ENCODE measurements at places on chromosomes 3 and 15.

DNA sequence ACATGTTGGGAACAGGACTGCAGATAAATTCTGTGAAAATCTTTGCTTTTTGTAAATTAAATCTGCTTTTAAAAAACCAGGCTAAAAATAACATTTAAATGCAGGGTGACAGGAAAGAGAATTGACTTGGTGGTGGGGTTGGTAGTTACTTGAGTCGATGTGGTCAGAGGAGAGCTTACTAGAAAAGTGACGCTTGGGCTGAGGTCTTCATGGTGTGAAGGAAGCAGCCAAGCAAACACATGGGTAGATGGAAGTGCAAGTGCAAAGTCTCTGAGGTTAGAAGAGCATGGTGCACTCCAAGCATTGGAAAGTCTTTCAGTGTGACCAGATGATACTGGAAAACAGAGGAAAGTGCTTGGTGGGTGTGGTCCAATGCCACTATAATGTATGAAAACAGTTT lies 86.4 kb upstream of the THBS1 start:
- DNase-seq, result no peak

GRCh38 chr15:88108991-88109390 lies 147.5 kb downstream of the NTRK3 start:
- DNase-seq, result no peak

GRCh38 chr15:89450076-89451006 lies 46.0 kb downstream of the RHCG start:
- DNase-seq, result no peak

- DNase-seq, result peak; percentile 32
Observed at GRCh38 chr3:143002083-143002712, 828 bp downstream of the U2SURP start.

DNA sequence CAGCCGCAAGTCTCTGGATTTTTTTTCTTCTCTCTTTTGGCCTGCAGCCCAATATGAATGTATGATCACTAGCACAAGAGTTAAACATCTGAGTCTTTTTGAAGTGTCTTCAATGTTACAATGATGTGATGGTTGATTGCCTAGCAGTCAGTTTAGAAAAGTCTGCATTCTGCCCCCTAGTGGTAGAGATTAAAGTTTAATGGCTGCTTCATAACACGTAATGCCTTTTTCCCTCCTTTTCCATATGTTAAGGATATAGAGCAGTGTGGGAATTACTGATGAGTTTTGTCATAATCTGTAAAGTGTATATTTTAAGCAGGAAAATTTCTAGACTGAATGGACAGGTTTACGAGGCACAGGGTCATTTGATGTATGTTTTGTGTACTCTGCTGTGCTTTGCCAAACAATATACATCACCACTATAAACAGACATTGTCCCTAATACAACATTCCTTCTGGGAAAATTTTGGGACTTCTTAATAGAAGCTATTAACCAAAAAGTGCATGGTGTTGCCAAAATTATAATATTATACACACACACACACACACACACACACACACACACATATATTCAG lies 1038.5 kb upstream of the NR2F2 start:
- DNase-seq, result peak; percentile 6

DNA sequence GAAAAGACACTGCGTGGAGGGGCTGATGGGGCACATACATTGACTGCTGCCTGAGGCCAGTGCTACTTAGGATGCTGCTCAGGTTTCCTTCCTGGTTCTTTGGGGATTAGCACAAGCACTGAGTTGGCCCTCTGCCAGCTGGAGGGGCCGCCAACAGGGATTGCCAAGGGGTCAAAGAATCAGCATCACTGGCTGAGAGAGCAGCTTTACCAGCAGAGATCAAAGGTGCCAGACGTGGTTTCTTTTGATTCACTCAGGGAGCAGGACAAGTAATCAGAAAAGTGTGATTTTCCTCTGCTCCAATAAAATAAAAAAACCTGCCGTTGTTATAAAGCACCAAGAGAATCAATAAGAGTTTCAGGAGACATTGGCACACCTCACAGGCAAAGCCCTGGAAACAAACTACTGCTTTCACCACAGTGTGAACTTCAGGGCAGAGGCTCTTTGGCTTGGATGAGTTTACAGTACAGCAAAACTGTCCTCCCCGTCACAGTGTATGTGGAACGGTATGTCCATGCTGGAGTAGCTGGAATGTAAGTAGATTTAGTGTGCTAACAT lies 45.8 kb upstream of the FSIP1 start:
- no peak for DNase-seq

DNA sequence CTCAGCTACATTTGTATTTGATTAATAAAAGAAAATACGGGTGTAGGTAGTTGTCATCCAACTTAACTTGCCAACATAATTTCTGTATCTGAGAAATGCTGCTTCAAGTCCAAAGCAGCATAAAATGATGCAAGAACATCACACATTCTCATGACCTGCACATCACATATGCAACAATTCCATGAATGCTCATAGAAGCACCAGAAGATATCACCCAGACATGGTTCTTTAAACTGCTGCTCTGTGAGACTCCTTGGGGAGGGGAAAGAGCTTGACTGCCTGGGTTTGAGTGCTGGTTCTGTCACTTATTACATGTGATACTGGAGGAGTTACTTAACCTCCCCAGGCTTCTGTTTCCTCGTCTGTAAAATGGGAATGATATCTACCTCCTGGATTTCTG lies 39.4 kb downstream of the CHST14 start:
- no peak for DNase-seq

DNA sequence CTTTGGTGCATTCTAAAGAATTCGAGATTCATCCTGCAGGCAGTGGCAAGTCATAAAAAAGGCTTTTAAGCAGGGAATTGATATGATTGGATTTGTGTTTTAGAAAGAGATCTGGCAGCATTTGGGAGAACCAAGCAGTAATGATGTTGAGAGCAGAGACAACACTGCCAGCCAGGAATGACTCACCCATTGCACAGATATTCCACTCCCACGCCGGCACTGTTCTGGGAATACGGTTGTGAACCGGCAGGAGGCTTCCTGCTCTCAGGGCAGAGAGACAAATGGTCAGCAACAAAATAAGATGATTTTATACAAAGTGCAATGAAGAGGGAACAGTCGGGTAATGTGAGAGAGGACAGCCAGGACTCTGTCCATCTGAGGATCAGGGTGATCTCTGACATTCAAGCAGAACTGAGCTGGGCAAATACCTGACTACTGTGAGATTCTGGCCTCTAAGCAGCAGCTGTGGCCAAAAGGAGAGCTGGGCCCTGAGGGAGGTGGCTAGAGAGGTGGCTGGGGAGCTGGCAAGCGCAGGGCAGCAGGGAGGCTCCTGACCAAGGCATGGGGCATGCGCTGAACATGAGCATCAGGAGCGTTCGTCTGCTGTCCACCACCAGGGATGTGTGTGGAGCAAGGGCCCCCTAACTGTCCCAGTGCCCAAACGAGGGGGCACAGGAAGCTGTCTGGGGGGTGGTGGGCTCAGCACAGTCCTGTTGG lies 56.1 kb upstream of the PLXNA1 start:
- no peak for DNase-seq

DNA sequence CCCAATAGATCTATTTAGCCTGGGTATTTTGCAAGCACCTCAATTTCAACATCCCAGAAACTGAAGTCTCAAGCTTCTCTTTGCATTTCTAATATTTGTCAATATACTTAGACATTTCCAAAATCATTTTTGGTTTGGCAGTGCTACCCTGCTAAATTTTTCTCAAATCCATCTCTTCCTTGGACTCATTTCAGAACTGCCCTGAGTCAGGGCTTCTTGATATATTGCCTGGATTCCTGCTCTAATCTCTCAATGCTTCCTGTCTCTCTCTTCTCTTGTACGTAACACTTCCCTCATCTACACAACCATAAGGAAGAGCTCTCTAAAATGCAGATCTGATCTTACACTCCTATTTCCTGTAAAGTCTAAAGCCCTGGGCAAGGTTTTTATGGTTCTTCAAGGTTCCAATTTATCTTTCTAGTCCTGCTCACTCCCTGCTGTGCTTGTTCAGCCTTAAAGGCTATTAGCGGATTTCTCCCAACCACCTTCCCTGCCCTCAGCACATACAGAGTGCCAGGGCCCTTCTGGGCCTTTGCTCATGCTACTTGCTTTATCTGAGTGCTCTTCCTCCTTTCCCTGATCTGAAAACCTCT lies 53.0 kb upstream of the MME start:
- DNase-seq, result no peak

GRCh38 chr15:91866971-91867372 lies 13.5 kb downstream of the SLCO3A1 start:
- no peak for DNase-seq

DNA sequence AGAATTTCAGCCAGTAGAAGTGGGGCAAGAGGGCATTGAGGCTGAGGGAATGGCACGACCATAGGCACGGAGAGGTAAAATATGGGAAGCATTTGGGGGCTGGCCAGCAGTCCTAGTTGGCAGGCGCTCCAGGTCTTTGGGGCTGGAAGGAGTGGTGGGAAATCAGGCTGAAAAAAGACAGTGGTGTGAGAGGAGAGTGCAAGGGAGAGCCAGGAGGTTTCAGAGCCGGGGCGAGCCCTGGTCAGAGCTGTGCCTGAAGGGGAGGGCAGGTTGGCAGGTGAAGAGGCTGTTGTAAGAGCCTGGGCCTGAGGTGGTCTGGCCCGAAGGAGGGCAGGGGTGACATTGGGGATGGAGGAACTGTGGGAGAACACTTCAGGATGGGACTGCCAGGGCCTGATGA lies 1.6 kb upstream of the IDH3A start:
- no peak for DNase-seq

DNA sequence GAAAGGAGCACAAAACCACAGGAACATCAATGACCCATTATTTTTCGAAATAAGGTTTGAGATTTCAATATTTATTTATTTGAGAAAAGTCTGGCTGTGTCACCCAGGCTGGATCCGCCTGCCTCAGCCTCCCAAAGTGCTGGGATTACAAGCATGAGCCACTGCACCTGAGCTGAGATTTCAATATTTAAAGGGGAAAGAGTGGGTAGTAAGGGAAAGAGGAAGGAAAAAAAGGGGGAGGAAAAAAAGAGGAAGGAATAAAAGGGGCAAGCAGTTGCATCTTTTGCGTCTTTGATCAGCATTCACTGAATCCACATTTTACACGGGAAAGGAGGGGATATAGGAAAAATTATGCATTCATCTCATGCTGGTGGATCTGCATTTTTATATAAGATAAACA lies 47.4 kb downstream of the ERICH6 start:
- DNase-seq, result no peak

All from GM12891 (cell line).